ENCODE measurements at places on chromosomes 13 and 19. TPM values are rescaled to one million over a fixed set of nuclear protein-coding genes. Genes with fewer than 3 reads are reported as not detected.

Gene NTF4
- total RNA-seq, result not detected

Gene ACER1
- total RNA-seq, result 1.7 TPM

Gene GAS6
- 2.7 TPM for total RNA-seq

Gene TRIM13
- 18.3 TPM for total RNA-seq

Gene CEACAM4
- total RNA-seq, result not detected

Gene DCT
- 0.19 TPM for total RNA-seq

Gene TEX101
- total RNA-seq, result 1.1 TPM

Gene ATP8B3
- 3.2 TPM for total RNA-seq

Gene AXL
- 0.30 TPM for total RNA-seq

Gene PSG2
- not detected for total RNA-seq

Gene RFPL4A
- total RNA-seq, result not detected

Gene ZNF490
- total RNA-seq, result 10.3 TPM

Gene ZNF541
- total RNA-seq, result 0.91 TPM

Gene CEACAM8
- not detected for total RNA-seq

Gene KIR2DL1
- total RNA-seq, result 1.2 TPM

Gene TBC1D4
- total RNA-seq, result 12.4 TPM

Gene IGFL3
- total RNA-seq, result not detected

Gene NPAS1
- not detected for total RNA-seq

Gene SLC25A30
- total RNA-seq, result 28.4 TPM

Gene CEACAM7
- total RNA-seq, result not detected

Data from naive thymus-derived CD4-positive, alpha-beta T cell (primary cell).